ENCODE measurements at places on chromosomes 1 and 21.

- DNase-seq = no peak
Measured at GRCh38 chr1:191582169-191582568, 576.1 kb upstream of the RGS18 start.

DNA sequence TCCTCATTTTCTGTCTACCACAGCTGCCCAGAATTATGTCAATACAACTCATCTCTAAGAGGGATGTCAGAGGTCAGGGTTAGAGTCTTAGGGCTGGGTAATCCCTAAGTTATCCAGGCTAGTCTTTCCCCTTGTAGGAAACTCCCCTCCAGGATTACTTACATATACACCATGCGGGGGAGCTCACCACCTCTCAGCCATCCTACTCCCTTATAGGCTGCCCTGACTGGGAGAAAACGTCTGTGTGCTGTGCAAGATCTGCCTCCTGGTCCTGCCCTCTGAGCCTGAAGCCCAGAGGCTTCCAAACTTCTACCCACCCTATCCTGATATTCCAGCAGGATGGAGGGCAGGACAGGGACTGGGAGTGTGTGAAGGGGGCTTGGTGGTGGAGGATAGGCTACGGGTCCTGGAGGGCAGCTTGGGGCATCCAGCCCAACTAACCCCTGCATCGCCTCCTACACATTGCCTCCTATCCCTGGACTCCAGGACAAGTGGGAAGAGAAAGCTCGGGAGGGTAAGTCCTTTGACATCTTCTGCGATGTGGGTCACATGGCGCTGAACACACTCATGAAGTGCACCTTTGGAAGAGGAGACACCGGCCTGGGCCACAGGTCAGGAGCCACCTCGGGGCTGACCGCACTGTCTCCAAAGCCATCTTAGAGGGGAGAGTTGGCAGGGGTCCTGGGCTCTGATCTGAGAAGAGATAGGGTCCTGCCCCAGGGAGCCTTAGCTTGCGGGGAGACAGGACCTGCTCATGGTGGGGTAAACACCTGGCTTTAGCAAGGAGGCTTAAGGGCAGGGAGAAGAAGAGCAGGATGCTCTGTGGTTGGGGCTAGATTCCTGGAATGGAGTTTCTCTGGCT is 14.4 kb downstream of the CYP4B1 start:
- no peak for DNase-seq

DNA sequence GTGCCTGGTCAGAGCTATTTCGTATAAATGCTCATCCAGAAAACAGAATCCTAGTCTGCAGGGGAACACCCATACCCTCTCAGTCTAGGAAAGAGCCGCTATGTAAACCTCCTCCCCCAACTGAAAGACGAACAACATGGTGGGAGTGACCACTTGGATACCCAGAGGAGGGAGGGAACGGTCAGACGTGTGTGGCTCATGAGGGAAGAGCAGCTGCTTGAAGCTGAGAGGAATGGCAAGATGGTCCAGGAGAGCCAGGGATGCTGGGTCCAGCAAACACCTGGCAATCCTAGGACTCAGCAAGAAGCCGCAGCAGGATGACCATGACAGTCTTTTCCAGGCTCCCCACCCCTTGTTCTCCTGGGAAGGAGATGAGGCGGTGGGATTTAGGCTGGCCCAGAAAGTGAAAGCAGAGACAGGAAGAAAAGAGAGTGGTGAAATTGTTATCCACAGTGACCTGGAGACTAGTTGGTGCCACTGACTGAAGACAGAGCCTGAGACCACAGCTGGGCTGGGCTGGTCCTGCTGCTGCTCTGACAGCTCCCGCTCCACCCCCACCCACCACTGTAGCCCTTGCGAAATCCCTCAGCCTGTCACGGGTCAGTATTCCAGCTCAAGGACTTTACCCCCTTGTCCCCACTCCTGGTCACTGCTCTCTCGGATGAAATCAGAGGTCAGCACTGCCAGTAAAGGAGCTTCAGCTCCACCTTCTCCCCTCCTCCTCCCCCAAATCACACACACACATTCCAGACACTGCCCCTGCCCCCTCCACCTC is 3.6 kb downstream of the CERS2 start:
- DNase-seq = no peak

- DNase-seq = no peak
Measured at GRCh38 chr1:232319072-232319471, 310.9 kb downstream of the SIPA1L2 start.

GRCh38 chr1:155320252-155320651 is 442 bp upstream of the RUSC1 start:
- DNase-seq = no peak

GRCh38 chr1:78301141-78301540 is 189.6 kb upstream of the PTGFR start:
- no peak for DNase-seq

- DNase-seq = no peak
Measured at GRCh38 chr1:172483448-172483847, 39.6 kb upstream of the PIGC start.

GRCh38 chr1:215517441-215517891 is 49.6 kb upstream of the KCTD3 start:
- DNase-seq = no peak

DNA sequence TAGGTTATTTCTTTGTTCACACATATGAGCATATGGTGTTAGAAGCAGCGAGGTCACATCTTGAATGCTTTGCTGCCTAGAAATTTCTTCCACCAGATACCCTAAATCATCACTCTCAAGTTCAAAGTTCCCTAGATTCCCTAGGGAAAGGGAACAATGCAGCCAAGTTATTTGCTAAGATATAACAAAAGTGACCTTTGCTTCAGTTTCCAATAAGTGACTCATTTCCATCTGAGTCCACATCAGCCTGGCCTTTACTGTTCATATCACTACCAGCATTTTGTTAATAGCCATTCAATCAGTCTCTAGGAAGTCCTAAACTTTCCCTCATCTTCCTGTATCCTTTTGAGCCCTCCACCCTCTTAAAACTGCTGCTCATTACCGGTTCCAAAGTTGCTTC is 1502.5 kb downstream of the KCNT2 start:
- no peak for DNase-seq
